LHCN-M2 (cell line): ENCODE measurements at places on chromosomes 16 and 17. TPM values are rescaled to one million over a fixed set of nuclear protein-coding genes. Genes with fewer than 3 reads are reported as not detected.

DNA sequence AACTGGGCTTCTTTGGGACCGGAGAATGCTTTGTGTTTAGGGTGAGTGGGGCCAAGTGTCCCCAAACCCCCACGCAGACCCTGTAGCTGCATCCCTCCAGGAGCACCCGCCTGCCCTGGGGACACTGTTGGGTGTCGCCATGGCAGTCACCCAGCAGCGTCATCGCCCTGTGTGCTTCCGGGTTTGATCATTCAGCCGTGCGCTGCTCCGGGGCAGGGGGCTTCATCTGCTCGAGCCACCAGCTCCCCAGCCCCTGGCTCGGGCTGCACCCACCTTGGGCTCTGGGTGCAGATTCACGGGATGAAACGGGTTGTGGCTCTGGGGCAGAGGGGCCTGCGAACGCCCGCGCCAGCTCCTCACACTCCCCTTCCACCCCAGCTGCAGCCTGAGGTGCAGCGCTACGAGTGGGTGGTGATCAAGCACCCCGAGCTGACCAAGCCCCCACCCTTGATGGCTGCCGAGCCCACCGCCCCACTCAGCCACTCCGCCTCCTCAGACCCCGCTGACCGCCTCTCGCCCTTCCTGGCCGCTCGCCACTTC, 13.8 kb upstream of the ATP6V0C start:
- no peak for DNase-seq

DNA sequence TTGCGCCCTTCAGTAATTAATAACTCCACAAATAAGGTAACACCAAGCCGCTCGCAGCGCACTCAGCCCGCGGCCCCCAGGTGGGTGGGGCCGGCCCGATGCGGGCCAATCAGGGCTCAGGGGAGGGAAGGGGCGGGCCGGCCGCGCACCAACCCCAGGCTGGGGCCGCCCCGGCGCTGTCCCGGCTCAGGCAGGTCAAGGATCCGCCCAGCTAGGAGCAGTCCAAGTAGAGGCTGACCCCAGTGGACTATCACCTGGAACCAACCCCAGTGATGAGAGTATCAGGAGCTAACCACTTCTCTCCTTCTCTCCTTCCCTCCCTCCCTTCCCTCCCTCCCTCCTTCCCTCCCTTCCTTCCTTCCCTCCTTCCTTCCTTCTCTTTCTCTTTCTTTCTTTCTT, 110.8 kb downstream of the C16orf78 start:
- DNase-seq, result no peak

DNA sequence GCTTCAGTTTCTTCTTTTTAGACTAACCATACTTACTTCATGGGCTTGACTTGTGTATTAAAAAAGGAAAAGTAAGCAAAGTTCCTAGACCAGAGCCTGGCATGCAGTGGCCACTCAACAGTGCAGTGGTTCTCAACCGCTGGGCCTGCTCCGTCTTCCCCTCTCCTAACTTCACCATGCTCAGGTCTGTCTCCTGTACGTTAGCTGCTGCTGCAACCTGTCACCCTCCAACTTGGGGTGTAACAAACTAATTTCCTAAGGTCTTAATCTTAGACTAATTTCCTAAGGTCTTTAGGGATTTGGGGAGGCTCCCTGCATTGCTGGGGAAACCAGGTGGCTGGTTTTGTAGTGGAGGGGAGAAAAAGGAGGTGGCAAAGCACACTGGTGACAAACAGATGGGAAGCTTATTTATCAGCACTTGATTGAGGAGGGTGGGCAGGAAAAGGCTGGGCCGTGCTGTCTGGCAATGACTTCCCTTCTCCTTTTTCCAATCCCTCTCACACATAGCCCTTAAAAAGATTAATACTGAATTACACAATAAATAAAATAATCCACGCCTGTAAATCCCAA, 2.2 kb upstream of the ARL4D start:
- no peak for DNase-seq

- no peak for DNase-seq
Measured at GRCh38 chr16:57984443-57985203, 13.7 kb upstream of the CNGB1 start.

DNA sequence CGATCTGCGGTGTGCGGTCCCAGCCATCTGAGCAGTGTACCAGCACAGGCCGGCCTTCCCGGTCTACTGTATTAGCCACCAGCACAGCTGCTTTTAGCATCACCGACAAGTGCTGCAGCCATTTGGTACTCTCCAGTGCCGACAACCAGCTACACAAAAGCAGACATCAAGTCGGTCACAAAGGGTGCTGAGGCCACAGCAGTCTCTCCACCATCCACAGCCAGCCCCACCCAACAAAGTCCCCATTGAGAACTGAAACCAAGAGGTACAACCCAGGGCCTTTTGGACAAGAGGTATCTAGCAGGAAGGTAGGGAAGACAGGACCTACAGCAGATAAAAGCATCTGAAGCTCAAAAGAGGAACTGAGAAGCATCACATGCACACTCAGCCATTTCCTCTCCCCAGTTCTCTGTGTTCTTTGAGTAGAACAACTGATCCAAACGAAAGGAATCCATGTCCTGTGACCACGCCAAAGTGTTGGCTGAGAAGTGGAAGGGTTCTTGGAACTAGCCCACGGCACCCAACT, 9.5 kb downstream of the MTMR4 start:
- DNase-seq, result no peak

DNA sequence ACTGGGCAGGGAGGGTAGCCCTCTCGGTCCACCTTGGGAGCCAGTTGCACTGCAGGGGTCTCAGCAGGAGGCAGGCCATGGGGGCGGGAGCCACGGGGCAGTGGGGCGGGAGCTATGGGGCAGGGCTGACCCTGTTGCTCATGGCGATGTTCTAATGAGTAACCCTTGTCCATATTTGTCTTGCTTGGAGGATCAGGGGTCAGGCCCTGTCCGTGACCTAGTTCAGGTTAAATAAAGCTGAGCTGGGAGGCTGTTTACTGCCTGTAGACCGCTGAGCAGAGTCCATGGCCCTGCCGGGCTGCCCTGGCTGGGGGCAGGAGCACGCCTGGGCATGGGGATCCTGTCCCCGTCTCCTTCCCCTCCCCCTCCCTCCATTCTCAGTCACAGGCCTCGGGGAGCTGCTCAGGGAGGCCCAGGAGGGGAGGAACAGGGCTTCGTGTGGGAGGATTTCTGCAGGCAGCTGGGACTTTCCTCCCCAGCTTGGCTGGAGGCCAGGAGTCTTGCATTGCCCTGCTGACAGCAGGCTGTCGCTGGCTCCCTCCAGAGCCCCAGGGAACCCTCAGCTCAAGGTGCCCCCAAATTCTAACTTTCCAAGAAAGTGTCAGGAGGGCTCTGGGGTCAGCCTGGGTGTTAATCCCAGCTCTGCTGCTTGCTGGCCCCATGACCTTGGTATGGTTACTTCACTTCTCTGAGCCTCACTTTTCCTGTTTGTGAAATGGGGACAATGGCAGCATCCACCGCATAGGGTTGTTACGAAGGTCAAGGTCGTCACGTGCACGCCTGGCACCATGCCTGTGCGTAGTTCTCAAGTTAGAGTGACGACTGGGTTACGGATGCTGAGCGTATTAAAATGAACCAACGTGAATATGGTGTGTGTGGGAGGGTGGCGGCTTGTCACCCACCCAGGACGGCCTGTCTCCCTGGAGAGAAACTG, 6.1 kb upstream of the SERPINF2 start:
- DNase-seq, result peak; percentile 65

- no peak for DNase-seq
Measured at GRCh38 chr16:80202831-80203413, 337.9 kb upstream of the DYNLRB2 start.

DNA sequence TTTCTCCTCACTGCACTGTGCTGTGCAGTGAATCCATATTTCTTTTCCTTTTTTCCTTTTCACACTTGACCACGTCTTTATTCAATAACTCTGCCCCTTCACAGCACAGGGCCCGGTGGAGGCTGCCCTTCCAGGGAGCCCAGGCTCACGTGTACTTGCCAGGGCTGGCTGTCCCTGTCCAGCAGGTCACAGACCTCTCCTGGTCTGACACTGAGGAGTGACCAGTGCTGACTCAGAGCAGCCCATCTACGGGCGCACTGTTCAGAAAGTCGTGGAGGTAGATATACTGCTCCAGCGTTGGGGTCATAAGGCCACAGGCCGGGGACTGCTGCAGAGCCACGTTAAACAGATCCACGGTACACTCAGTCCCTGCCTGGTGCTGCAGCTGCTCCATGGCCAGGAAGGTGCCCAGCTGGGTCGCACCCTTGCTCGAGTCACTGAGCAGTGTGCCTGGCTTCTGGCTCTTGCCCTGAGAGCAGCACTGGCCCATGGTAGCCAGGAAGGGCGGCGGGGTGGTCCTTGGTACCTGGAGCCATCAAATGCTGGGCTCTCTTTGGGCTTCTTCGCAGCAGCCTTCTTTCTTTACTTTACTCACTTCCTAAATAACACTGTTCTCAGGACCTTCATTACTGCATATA, 531.7 kb downstream of the CDH13 start:
- DNase-seq, result no peak

DNA sequence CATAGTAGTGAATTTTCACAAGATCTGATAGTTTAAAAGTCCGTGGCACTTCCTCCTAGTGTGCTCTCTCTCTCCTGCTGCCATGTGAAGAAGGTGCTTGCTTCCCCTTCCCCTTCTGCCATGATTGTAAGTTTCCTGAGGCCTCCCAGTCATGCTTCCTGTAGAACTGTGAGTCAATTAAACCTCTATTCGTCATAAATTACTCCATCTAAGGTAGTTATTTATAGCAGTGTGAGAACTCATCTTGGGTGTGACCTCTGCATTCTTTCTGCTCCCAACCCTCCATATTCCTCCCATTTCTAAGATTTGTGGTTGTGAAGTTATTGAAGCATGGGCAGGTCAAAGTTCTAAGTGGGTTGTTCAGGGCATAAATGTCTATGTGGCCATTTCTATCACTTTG, 62.1 kb upstream of the ADAMTS18 start:
- DNase-seq, result peak; percentile 3

- DNase-seq, result peak; percentile 72
Measured at GRCh38 chr17:8125154-8125946, 1.4 kb upstream of the HES7 start.

- no peak for DNase-seq
Measured at GRCh38 chr17:34245351-34245905, 9.7 kb upstream of the CCL2 start.

- DNase-seq, result no peak
Measured at GRCh38 chr16:89074803-89075688, 18.6 kb upstream of the ACSF3 start.

DNA sequence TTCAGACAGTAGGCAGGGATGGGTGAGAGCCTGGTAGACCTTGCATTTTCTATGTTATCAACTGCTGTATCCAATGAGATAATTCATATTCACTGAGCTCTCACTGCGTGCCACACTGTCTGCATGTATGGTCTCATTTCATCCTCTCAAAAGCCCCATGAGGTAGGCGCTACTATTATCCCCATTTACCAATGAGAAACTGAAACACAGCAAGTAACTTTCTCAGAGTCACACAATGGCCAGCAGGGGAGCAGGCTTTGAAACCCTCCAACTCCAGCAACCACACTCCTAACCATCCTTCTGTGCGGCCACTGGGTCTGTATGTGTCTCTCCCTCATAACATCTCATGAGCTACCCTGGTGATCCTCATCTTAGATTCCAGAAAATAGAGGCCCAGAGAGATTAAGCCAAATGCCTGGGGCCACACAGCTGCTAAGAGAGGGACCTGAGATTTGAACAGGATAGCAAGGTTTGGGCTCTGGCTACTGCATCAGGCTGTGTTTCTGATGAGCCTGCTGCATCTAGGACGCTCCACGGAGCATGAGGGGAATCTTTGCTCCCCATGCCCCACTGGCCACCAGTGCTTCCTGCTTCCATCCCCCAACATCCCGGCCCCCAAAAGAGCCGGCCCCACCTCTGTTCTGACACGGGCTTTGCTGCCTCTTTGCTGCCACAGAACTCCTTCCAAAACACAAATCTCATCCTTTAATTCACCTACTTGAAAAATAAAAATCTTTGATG, 3.2 kb downstream of the CCR7 start:
- DNase-seq, result no peak

DNA sequence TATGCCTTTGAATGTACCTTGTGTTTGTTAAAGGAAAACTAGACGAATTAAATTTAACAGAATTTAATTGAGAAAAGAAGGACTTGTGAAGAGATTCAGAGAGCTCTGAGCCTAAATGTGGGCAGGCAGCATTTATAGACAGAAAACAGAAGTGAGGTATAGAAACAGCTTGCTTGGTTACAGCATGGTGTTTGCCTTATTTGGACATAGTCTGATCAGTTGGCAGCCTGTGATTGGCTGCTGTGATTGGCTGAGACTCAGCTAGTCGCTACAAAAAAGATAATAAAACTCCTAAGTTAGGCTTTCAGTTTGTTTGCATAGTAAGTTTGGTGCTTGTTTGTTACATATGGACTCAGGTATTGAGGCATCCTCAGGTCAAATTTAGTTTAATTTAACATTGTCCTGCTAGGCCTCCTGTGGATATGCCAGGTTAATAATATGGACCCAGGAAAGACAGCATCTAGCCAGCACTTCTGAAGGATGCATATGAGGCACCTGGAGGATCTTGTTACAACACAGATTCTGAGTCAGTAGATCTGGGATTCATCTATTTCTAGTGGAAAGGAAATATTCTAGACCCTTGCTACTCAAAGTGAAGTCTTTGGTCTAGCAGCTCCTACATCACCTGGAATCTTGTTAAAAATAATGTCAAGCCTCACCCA, 43.4 kb downstream of the SLFN5 start:
- no peak for DNase-seq

DNA sequence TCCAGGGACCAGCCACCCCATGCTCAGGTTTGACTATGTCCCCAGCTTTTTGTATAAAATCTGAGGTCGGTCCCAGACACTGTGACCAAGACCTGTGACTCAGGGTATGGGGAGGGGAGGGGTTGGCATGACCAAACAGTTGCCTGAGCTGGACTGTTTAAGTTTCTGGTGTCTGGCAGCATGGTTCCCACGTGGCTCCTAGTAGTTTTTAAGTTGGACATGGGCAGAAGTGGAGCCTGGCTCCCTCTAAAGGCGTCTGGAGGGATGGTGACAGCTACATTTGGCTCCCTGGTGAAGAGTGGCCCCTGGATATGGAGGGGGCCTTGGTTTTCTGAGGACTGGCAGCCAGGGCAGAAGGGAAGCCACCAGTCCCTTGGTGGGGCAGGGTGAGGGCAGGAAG, 7.9 kb downstream of the SMCR8 start:
- DNase-seq, result peak; percentile 42

PYY gene
- total RNA-seq, result not detected in 2 replicates

VMO1 gene
- total RNA-seq, result 0.17 and 0.38 TPM in 2 replicates

MLKL gene
- total RNA-seq, result 9.4 and 10.4 TPM in 2 replicates

FAM171A2 gene
- total RNA-seq, result 9.6 and 9.7 TPM in 2 replicates

SLC16A5 gene
- 0.11 TPM in 1 of 2 replicates, not detected in the other for total RNA-seq
